NCI-H1105 treated with DMSO at 0.1 percent for 48 hours (cell line): ENCODE measurements at places on chromosomes 5 and 9.
A peak's percentile ranks its signal among the peaks of the same experiment; 100 is the strongest.

GRCh38 chr5:129904102-129904666 lies at the start of gene CHSY3:
CHSY3 (plus strand) TSS chr5:129904465.
- DNase-seq = peak; percentile 35

DNA sequence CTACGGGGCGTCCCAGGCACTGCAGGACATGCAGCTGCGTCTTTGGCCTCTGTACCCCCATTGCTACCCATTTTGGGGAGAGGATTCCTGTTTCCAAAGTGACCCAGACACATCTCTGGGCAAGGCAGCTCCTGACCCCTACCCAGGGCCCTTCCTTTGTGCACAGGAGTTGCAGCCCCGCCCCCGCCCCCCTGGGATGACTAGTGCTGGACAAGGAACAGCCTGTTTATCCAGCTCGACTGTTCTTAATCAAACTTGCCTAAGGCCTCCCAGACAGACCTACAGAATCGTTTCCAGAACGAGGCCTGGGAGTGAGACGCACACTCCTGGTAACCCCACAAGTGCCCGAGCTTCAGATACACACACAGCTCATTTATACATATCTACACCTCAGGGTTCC lies 13.2 kb downstream of the DIPK1B start:
- no peak for DNase-seq

DNA sequence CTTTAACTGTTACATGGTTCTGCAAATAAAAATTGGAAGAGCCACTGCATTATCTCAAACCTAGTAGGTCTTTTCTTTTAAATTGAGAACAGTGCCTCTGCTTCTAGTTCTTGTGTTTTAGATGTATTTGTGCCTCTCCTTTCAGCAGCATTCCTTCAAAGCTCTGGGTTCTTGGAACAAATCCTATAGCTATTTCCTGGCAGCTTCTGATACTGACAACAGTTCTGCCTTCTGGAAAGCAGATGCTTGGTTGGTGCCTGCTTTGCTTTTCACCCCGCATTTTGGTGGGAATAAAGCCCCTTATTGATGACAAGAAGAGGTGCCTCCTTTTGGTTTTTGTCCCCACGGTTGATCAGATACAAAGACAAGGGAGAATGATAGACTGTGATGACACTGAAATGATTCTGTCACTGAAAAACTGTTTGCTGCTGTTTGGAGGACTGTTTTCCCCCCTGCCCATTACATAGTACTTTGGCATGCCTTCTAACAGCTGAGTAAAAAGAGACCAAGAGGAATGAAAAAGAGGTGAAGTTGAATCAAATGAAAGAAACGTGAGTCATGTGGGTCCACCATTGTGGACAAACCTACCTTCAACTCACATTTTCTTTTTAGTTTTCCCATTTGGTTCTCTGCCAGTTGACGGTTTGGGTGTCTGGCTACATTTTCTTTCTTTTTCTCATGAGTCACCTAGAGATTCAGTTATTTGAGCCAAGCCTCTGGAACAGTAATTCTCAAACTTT lies 5.6 kb downstream of the PTCD2 start:
- DNase-seq = no peak

- no peak for DNase-seq
These were observed 257.7 kb upstream of the IRX1 start for GRCh38 chr5:3337812-3338541.

DNA sequence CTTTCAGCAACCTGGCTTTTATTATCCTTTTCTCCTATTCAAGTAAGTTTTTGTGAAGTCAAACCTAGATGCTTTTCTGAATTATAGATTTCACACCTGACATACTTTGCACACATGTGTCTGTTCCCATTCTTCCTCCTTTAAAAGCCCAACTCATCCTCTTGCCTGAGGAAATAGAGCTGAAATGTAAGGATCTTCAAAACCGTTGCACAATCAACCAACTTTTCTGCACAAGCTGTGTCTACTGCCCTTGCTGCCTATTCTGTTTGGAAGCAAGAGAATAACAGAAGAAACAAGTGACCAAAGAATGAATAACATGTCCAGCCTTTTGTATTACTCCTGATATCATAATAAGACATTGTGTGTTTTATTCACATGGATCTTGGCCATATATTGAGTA lies 95.1 kb upstream of the ITGA1 start:
- no peak for DNase-seq

GRCh38 chr5:170284231-170284630 lies 13.3 kb downstream of the LCP2 start:
- no peak for DNase-seq

GRCh38 chr5:39461007-39461682 lies 36.4 kb upstream of the DAB2 start:
- no peak for DNase-seq

- DNase-seq = no peak
These were observed 42.6 kb upstream of the RNF38 start for GRCh38 chr9:36442710-36443109.

DNA sequence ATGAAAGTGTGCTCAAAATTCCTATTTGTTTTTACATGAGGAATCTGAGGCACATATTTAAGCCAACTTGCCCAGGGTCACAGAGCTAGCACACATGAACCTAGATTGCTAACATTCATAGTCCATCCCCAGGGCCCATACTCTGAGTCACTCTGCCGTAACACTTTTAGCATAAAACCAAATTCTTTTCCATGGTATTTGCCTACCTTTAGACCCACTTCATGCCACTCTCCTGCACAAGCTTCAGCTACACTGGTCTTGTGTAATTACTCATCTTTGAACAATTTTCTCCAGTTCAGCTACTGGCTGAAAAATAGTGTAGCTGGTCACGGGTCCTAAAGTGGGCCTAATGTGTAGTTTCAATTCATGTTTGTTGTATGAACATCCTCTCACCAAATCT lies 200.7 kb downstream of the SLC12A2 start:
- DNase-seq = no peak

DNA sequence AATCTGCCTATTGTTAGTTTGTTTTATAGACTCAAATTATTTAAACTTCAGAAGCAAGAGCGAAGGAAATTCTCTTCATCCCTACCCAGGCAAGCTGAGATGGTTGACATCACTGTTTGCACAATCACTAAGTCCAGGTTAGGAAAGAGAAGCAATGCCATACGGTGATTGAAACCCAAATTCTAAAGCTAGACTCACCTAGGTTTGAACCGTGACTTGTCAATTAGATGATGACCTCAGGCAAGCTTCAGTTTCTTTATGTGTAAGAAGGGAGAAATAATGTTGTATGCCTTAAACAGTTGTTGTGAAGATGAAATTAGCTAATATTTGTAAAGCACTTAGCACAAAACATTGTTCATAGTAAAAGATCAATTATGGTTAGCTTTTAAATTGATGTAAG lies 96.5 kb upstream of the ANKRD55 start:
- no peak for DNase-seq

DNA sequence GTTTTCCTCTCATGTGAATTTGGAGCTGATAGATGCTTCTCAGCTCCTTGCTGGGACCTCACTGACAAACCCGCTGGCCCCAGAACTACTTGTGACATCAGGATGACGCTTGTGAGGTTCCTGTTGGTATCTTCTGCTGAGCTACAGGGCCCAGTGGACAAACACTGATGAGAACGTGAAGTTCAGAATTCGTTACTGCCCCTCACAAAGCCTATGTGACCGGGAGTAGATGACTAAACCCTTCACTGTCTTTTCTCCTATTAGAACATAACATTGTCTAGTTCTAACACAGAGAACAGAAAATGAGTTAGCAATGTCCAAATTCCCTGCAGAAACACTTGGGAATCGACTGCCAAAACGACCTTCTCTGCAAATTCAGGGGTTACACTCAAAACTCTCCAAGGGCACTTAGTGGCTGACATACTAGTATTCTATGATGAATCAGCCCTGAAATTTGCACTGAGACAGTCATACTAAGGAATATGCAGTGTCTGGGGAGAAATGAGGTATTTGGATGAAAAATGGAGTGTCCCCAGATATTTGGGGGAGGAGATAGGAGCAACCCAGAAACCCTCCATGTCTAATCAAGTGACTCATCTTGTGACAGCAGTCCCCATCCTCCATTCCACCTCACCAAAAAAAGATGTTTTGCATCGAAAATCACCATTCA lies 143.2 kb upstream of the TRIM32 start:
- no peak for DNase-seq

GRCh38 chr9:75866273-75866871 lies 24.1 kb upstream of the PCSK5 start:
- DNase-seq = peak; percentile 47
